ENCODE measurements at places on chromosomes 12 and 14.

- DNase-seq = no peak
These were observed 92.3 kb upstream of the DCN start for GRCh38 chr12:91274916-91275315.

GRCh38 chr12:131589966-131590365 is 120.9 kb upstream of the SFSWAP start:
- DNase-seq = no peak

DNA sequence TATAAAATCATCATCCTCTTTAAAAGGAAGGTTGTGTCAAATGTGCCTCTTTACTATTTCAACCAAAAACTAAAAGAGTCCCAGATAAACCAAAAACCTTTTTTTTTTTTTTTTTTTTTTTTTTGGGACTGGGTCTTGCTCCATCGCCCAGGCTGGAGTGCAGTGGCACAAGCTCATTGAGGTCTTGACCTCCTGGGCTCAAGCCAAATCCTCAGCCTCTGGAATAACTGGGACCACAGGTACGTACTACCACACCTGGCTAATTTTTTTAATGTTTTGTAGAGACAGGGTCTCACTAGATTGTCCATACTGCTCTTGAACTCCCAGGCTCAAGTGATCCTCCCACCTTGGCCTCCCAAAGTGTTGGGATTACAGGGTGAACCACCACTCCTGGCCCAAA is 16.4 kb upstream of the SELPLG start:
- no peak for DNase-seq

DNA sequence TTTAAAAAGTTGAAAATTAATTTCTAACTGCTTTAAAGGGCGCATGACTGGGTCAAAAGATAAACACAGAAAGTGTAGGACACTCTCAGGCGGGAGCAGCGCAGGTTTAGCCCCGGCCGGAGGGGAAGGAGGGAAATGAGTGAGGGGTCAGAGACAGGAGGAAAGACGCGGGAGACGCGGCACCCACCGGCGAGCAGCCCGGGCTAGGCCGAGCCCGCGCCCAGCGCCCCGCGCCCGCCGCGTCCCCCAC is 591 bp downstream of the GXYLT1 start:
- no peak for DNase-seq

DNA sequence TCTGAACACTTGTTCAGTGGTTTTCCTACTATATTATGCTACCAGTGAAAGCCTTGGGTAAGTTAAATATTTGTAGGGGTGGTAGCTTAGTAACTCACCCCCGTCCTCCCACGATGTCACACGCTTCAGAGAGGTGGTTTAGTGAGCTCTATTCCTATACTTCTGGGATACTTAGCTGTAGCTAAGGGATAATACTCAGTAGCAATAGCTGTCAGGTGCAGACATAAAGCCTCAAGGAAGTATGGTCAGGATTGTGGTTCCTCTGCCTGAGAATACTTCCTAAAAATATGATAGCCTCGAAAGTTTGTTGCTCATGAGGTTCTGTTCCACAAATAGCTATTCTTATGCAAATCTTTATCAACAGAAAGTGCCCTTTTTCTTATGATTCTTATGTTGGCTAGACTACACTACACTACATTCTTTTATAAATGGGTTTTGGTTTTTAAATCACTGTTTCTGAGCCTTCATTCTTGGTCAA is 11.9 kb downstream of the DLST start:
- DNase-seq = no peak

- no peak for DNase-seq
These were observed 313.0 kb downstream of the CEP128 start for GRCh38 chr14:80628547-80628946.

DNA sequence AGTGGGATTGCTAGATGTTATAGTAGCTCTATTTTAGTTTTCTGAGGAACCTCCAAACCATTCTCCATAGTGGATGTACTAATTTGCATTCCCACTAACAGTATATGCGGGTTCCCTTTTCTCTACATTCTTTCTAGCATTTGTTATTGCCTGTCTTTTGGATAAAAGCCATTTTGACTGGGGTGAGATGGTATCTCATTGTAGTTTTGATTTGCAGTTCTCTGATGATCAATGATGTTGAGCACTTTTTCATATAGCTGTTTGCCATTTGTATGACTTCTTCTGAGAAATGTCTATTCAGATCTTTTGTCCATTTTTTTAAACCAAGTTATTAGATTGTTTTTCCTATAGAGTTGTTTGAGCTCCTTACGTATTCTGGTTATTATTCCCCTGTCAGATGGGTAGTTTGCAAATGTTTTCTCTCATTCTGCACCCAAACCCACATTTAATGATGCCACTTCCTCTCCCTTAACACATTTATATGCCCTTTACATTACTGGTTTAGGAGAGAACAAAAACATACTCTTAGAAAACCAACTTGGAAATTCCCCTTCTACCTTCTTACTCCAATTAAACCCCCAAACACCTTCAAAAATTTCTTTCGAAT is 48.2 kb downstream of the NELL2 start:
- no peak for DNase-seq

GRCh38 chr12:49853671-49854070 is 10.8 kb upstream of the BCDIN3D start:
- DNase-seq = no peak

GRCh38 chr12:23621900-23622299 is 327.6 kb downstream of the SOX5 start:
- DNase-seq = no peak

- no peak for DNase-seq
These were observed 22.7 kb downstream of the CGRRF1 start for GRCh38 chr14:54532111-54533012.

DNA sequence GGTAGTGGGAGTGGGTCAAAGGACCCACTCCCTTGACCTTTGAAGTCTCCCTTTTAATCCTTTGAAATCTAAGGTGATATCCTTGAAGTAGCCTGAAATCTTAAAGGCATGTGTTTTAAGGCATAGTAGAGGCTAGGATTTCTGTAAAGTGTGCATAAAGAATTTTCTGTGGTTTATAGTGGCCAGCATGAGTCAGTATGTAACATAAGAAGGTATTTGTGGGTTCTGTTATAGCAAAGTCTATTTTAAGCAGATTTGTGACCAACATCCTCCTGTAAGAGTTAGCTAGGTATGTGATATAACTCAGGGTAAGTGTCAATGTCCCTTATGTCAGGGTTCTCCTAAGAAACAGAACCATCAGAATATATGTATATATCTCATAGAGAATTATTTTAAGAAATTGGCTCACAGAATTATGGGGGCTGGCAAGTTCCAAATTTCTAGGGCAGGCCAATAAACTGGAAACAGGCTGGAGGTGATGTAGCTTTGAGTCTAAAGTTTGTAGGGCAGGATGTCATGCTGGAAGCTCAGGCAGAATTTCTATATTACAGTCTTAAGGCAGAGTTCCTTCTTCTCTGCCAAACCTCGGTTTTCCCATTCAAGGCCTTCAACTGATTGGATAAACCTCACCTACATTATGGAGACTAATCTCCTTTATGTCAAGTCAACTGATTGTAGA is 18.7 kb upstream of the EPYC start:
- DNase-seq = no peak

DNA sequence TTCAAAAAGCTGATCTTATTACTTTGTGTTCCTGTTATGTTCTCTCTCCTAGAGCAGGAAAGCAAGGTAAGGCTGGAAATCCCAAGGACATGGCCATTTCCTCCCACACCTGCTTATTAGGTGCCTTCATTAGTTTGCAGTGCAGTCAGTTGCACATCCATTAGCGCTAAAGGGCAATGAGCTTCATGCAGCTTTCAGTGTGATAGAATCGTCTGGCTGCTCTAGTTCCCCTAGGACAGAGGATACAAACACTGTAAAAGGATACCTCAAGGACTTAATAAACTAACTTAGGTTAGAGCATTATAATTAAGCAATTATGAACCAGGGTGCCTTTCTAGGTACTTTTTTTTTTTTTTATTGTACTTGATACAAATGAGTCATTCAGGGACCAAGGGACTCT is 21.1 kb downstream of the TMEM117 start:
- no peak for DNase-seq

DNA sequence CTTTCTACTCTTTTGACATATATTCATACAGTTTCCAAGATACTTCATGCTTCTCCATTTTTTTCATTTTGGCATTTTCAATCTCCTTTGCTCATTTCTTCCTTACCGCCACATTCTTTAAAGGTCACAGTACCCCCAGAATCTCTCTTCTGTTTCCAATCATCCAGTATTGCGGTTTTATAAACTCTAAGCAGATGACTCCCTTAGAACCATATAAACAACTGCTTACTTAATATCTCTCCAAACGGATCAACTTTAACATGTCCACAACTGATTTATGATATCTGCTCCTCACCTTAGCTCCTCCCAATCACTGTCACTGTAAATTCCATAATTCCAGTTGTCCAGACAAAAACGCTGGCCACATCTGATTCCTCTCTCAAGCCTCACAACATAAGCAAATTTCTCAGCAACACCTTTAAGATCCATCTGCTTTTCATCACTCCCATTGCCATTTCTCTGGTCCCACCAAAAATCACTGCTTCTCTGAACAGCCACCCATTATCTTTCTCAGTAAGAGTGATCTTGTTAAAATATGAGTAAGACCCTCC is 49.6 kb downstream of the HNRNPC start:
- no peak for DNase-seq

GRCh38 chr14:85487215-85487614 is 42.7 kb upstream of the FLRT2 start:
- DNase-seq = no peak

GRCh38 chr12:123433615-123434014 is 2.9 kb downstream of the RILPL2 start:
- DNase-seq = no peak

DNA sequence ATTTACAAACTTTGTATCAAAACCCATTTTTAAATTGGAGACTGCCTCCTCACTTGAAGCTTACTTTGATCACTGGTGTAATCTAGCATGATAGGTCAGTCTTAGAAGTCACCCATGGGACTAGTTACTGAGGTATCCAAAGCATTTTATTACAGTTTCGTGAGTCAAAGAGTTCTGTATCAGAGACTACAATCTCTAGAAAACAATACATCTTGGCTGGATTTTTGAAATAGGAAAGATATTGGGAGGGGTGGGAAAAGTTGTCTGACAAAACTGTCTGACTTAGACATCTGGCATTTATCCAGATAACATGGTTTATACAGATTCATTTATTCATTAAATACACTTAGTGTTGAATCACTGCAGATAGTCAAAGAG is 173.5 kb upstream of the PDZRN4 start:
- no peak for DNase-seq
